SJCRH30 (cell line): ENCODE measurements at places on chromosomes 16 and 17.

DNA sequence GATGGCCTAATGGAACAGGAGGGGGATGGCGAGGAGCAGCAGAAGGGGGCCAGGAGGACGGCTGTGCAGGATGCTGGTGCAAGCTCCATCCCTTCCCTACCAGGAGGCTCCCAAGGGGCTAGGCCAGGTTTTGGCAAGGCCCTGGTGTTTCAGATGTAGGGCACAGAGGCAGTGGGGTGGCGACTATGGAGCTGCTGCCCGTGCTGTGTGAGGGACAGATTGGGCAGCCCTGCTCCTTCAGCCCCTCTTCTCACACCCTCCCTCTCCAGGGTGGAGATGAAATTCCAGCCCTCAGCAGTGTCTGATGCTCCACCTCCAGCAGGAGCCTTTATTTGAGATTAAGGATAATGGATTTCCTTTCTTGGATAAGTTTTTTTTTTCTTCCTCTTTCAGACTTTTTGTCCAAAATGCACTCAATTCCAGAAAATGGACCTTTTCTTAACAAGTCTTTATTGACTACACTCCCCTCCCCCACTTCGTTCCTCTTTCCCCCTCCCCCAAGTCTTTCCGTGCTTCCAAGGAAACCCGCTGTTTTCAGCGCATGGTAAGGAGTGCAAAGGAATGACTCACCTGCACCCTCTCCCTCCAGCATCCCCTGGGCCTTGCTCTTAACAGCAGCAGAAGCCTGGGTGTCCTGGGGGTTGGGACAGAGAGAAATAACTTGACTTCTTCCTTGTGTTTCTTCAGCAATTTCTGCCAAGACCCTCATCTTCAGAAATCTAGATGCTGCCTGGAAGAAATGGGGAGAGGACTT lies 95.2 kb downstream of the CCDC182 start:
- H3K27me3 ChIP-seq = no peaks in the 10 kb centered on the region
- H3K27ac ChIP-seq = no peak overlapping the region
- DNase-seq = no peak
- no peaks in the 10 kb centered on the region for H3K36me3 ChIP-seq
- no peak overlapping the region for H3K4me3 ChIP-seq

DNA sequence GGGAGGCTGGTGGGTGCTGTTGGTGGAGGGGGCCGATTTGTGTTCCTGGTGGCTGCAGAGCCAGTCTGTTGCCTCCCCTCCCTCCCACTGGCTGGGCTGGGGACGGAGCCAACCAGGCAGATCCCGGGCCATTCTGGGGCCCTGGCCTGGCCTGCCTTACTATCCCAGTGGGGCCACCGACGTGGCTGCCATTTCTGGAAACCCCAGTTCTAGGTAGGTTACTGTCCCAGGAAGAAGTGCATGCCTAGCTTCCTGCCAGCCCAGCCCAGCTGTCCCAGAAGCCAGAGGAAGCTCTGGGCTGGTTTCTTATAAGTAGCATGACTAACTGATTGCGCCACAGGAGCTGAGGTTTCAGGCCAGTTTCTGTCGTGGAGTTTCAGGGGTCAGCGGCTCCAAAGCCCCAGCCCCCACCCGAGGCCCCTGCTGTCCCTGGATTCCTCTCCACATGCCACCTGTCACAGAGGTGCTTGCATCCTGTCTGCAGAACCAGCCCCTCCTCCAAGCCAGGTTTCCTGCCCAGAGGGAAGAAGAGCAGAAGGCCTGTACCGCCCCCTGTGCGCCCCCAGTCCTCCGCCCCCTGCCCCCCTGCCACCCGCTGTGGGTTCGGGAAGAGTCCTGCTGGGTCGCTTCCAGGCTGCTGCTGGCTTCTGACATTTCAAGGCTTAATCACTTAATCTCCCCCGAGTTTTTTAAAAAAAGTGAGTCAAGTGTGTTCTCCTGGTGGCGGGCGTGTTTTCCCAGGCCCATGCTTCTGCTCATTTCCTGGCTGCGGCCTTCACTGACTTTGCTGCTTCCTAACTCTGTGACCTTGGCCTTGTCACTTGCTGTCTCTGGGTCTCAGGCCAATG lies 13.2 kb downstream of the IL4R start:
- peaks cover 26% of the 10 kb centered on the region for H3K4me1 ChIP-seq
- no peak overlapping the region for H3K4me3 ChIP-seq
- no peaks in the 10 kb centered on the region for H3K27me3 ChIP-seq
- H3K36me3 ChIP-seq = peaks cover 18% of the 10 kb centered on the region

GRCh38 chr17:74770498-74771318 lies 5.4 kb downstream of the NAT9 start:
- H3K27me3 ChIP-seq = no peaks in the 10 kb centered on the region
- H3K27ac ChIP-seq = no peak overlapping the region
- peaks cover 30% of the 10 kb centered on the region for H3K36me3 ChIP-seq
- peaks cover 9% of the 10 kb centered on the region; the same call in 1 of the 2 replicates for H3K4me1 ChIP-seq
- no peak overlapping the region for H3K4me3 ChIP-seq
- DNase-seq = no peak

DNA sequence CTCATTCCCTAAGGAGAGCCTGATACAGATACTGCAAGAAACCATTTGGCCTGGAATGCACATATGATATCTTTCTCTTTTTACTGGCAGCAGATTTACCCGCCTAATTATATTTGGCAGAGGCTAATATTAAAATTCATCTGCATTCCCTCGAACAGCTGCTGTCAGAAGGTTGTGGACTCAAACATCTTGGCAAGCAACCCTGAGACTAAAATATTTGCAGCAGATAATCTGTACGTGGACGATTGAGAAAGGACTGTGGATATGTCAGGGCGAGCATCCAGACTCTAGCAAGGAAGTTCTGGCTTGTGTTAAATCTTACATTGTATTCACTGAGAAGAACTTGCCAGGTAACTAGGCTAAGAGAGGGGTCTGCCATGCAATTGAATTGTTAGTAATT lies 65.2 kb downstream of the SNX20 start:
- H3K4me1 ChIP-seq = peaks cover 14% of the 10 kb centered on the region
- H3K36me3 ChIP-seq = no peaks in the 10 kb centered on the region
- DNase-seq = no peak
- H3K27me3 ChIP-seq = peaks cover 16% of the 10 kb centered on the region; the same call in 1 of the 2 replicates

DNA sequence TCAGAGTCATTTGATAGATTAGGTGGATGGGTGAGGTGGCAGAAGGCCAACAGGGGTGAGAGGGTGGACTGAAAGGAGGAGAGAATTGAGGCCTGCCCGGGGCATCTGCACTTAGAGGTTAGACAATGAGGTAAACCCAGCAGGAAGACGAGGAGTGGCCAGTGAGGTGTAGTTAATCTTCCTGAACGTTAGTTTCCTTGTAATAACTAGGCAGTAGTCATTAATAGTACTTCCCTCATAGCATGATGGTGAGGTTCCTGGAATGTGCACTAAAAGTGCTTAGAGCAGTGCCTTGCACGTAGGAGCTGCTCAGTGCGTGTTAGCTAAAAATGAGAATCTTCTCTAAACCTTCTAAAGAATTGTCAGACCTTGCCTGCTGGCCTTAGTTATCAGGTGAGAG lies 13.5 kb upstream of the KSR1 start:
- H3K4me3 ChIP-seq = no peak overlapping the region
- no peak overlapping the region for H3K27ac ChIP-seq
- H3K27me3 ChIP-seq = no peaks in the 10 kb centered on the region
- H3K4me1 ChIP-seq = peaks cover 19% of the 10 kb centered on the region
- no peak for DNase-seq

DNA sequence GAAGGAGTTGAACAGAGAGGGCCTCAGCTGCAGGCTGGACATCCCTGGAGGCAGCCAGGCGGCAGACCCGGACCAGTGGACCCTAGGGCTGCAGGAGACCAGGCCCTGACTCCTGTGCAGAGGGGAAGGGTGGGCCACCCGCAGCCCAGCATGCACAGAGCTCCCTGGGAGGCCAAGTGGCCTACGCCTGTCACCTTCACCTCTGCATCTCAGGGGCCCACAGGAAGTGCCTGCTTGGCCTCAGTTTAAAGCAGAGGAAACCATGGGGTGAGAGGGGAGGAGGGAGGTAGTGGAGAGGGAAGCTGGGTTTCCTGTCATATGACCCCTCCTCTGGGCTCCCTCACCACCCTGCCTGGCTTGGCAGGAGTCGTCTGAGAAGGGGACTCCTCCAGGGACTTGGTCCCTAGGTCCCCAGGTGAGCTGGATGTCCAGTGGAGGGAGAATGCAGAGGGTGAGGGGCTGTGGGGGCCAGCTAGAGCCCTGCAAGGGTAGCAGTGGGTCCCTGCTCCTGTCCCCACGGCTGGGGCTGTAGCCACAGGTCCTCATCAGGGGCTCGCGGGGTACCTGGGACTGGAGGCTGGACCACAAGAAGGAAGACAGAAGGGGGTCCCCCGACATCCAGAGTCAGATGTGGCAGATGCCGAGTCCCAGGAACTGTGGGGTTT lies at the start of gene TMC8:
Gene TMC8, plus strand, starts transcription at position 335 of the 665 bp plus-strand sequence. CDS start 818 bp downstream, outside the sequence.
- no peaks in the 10 kb centered on the region for H3K27me3 ChIP-seq
- H3K36me3 ChIP-seq = no peaks in the 10 kb centered on the region
- no peak within 1 kb of the TSS for H3K4me3 ChIP-seq
- peaks cover 23% of the 10 kb centered on the region for H3K4me1 ChIP-seq
- DNase-seq = peak; percentile 54

DNA sequence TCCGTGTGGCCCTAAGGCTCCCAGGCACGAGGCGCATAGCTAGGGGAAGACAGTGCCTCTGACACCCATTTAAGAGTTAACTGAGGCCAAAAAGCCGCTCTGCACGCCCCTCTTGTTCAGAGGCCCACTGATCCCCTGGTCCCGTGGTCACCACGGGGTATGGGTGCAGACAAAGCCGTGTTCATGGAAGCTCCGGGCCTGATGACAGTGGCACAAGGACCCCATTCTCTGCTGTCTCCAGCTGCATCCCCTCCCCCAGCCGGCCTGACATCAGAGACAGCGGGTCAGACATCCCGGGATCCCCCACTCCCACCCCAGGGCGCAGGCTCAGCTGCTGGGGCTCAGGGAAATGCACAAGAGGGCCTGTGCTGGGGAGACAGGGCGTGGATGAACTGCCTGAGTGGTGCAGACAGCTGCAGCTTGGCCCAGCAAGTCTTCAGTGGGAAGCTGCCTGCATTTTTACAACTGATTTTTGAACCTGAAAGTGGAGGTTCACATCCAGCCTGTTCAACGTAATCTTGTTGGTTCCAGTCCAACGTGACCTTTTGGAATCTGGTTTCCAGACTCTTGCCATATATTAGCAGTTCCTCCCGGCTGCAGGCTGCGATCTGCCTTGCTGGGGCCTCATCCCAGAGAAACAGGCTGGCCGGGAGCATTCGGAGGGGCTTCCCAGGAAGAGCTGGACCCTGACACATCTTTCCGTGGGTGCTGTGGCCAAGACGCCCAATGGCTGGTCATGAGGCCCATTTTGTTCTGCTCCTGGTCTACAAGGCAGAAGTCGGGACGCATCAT lies 9.7 kb upstream of the BAHCC1 start:
- H3K4me1 ChIP-seq = peaks cover 53% of the 10 kb centered on the region
- H3K27ac ChIP-seq = peak overlapping the region; percentile 90
- no peaks in the 10 kb centered on the region for H3K27me3 ChIP-seq
- peak; percentile 100 for DNase-seq

- no peak overlapping the region for H3K27ac ChIP-seq
- DNase-seq = peak; percentile 64
- H3K27me3 ChIP-seq = no peaks in the 10 kb centered on the region
- H3K4me3 ChIP-seq = no peak overlapping the region
- H3K4me1 ChIP-seq = peaks cover 7% of the 10 kb centered on the region; the same call in 1 of the 2 replicates
These were observed 18.4 kb downstream of the LDHD start for GRCh38 chr16:75097941-75098901.

- no peaks in the 10 kb centered on the region for H3K27me3 ChIP-seq
- H3K4me3 ChIP-seq = peak within 1 kb of the TSS; percentile 69
- H3K4me1 ChIP-seq = peaks cover 26% of the 10 kb centered on the region
- DNase-seq = peak; percentile 76
These were observed at the start of gene ZNRF1 for GRCh38 chr16:74998481-74999218. Gene ZNRF1 (plus strand): TSS chr16:74999024. CDS start chr16:74999672, 648 bp downstream.

GRCh38 chr17:72714357-72714966 lies 378.0 kb downstream of the SLC39A11 start:
- peaks cover 4% of the 10 kb centered on the region for H3K4me1 ChIP-seq
- no peak overlapping the region for H3K27ac ChIP-seq
- H3K36me3 ChIP-seq = no peaks in the 10 kb centered on the region
- H3K27me3 ChIP-seq = no peaks in the 10 kb centered on the region; the same call in 1 of the 2 replicates

DNA sequence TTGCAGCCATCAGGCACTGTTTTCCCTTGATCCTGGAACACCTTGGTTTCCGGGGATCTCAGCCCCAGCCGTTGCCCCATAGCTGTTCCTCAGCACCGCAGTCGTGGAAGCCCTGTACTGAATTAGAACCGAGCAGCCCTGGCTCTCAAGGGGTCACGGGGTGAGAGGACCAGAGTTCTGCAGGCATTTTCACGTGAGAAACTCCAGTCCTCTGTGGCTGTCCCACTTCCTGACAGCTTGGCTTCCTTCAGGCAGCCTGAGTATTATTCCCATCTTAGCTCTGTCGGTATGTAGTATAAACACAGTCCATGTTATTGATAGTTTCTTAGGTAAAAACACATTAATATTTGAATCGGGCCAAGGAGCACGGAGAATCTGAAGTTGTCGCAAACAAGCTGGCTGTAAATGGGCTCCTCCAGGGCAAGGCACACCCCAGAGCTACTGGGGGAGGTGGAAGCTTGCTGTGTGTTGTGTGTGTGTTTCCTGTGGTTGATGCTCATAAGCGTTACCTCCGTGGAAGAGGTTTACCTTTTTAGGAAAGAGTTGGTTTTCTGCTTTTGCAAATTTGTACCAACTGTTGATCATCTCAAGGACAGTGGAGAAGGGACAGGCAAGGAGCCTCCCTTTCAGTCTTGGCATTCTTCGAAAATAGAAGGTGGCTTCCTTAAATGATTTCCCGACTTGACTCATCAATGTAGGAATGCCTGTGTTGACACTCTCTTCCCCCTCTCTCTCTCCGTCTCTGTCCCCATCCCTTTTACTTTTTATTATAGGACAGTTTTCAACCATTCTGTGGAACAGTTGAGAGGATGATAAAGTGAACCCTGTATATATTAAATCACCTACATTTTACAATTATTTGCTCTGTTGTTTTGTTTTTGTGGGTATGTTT lies 208.9 kb upstream of the CHMP6 start:
- H3K27ac ChIP-seq = no peak overlapping the region
- H3K27me3 ChIP-seq = no peaks in the 10 kb centered on the region
- H3K36me3 ChIP-seq = no peaks in the 10 kb centered on the region

GRCh38 chr17:56389356-56389755 lies 204.1 kb upstream of the NOG start:
- no peak overlapping the region for H3K27ac ChIP-seq
- no peaks in the 10 kb centered on the region for H3K27me3 ChIP-seq
- H3K36me3 ChIP-seq = no peaks in the 10 kb centered on the region
- H3K4me1 ChIP-seq = no peaks in the 10 kb centered on the region
- H3K4me3 ChIP-seq = no peak overlapping the region

- DNase-seq = peak; percentile 91
- no peak overlapping the region for H3K4me3 ChIP-seq
- H3K27me3 ChIP-seq = no peaks in the 10 kb centered on the region
- H3K4me1 ChIP-seq = peaks cover 42% of the 10 kb centered on the region
- peak overlapping the region; percentile 84 for H3K27ac ChIP-seq
These were observed 32.1 kb downstream of the IST1 start for GRCh38 chr16:71927383-71927782.

DNA sequence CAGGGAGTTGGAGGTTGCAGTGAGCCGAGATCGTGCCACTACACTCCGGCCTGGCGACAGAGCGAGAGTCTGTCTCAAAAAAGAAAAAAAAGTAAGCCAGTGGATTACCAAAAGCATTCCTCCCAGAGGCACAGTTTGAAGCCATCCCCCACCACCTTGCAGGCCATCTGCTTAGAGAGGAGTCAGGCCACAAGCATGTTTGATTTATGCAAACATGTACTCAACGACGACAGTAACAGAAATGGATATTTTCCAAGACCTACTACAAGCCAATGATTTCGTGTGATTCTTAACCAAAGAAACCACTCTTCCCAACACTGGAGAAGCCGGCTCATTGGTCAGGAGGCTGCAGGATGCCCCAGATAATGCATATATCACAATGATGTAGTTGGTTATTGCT lies 34.8 kb downstream of the MYH13 start:
- H3K4me3 ChIP-seq = no peak overlapping the region
- H3K36me3 ChIP-seq = no peaks in the 10 kb centered on the region
- no peaks in the 10 kb centered on the region for H3K27me3 ChIP-seq
- no peak overlapping the region for H3K27ac ChIP-seq
- no peak for DNase-seq
